Stimulated activated CD4-positive, alpha-beta T cell treated with anti-CD3 and anti-CD28 coated beads, Interleukin-15, amount 100 ng/mL, for 1 hour (primary cell): ENCODE measurements at places on chromosomes 2 and 18.

- DNase-seq = no peak
These were observed 129.0 kb downstream of the RND3 start for GRCh38 chr2:150358468-150358807.

GRCh38 chr18:36298126-36298741 is 721 bp downstream of the FHOD3 start:
- DNase-seq = no peak

DNA sequence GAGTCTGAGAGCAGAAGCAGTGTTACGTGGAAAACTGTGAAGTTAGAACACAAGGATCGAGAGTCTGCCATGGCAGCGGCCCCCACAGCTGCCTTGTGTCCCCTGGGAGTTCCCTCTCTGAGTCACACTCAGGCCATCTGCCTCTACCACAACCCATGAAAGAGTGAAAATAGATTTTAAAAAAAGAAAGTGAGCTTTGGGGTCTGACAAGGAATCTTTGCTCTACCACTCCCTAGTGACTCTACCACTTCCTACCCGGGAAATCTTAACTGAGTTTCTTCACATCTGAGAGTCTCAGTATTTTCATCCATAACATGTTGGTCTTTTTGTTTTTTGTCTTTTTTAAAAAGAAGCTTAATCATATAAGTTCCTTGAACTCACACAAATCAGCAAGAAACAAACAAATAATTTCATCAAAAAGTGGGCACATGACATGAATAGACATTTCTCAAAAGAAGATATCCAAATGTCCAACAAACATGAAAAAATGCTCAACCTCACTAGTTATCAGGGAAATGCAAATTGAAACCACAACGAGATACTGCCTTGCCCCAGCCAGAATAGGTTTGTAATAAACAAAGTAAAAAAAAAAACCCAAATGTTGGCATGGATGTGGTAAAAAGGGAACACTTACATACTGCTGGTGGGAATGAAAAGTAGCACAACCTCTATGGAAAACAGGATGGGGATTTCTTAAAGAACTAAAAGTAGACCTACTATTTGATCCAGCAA is 2.4 kb upstream of the MSGN1 start:
- no peak for DNase-seq

- no peak for DNase-seq
These were observed 83.3 kb upstream of the ID2 start for GRCh38 chr2:8598295-8599165.

- no peak for DNase-seq
These were observed 60.0 kb upstream of the RPE start for GRCh38 chr2:209942426-209942825.

DNA sequence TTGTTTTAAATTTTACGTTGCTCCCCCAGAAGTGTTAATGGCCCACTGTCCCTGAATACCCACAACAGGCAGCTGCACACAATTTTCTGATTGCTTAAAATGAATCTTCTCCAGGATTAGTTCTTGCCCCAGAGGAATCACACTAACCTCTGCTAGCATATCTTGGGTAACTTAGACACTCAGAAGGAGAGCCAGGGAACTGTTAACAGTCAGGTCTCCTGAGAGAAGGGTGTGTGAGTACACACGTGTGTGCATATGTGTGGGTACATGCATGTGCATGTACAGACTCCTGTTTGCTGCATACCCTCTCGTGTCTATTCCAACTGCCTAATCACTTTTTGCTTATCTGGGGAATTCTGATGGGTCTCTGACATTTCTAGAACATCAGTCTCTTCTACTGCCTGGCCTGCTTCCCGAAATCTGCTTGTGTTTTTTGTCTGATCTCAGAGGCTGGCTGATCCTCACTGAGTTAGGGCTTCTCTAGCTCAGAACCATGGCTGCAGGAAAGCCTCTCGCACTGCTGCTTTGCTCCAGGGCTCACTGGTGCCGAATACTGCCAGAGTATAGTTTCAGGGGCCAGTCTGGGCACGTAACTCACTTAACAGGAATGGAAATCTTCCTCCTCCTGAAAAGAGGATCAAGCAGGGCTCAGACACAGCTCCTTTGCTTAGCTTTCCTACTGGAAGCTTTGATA is 62.8 kb downstream of the PRELID3A start:
- no peak for DNase-seq

DNA sequence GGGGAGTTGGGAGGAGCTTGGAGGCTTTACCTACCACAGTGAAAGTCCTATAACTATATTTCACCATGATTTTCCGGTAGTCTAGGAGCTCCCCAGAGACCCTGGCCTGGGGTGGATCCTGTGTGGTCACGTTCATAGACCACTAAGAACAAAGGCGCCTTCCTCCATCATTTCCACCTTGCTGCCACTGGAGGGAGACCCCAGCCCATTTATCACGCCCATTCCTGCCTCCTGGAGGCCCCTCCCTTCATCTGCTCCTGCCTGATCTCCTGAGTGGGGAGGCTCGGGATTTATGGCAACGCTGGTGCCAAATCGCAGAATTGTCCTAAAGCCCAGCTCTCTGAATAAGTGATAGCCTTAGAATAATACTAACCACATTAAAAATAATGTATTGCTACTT is 507.6 kb upstream of the SPHKAP start:
- DNase-seq = no peak

DNA sequence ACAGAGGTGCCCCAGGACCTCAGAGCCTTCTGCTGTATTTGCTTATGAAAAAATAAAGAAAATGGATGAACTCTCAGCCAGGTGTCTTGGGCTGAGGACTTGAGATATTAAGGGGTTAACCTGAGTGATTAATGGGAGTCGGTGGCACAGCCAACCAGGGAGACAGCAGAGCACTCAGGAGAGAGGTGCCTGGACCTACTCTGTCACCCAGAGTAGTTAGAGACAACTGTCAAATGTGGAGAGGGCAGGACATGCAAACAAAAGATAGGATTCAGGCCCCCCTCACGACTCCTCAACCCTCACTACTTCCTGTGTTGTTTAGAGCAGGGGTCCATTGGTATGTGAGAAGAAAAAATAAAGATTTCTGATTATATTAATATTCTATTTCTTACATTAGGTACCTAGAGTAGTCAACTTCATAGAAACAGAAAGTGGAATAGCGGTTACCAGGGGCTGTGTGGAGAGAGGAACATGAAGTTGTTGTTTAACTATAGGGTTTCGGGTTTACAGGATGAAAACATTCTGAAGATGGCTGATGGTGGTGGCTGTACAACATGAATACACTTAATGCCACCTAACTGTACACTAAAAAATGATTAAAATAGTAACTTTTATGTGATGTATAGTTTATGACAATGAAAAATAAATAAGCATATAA is 28.6 kb upstream of the CETN1 start:
- no peak for DNase-seq

DNA sequence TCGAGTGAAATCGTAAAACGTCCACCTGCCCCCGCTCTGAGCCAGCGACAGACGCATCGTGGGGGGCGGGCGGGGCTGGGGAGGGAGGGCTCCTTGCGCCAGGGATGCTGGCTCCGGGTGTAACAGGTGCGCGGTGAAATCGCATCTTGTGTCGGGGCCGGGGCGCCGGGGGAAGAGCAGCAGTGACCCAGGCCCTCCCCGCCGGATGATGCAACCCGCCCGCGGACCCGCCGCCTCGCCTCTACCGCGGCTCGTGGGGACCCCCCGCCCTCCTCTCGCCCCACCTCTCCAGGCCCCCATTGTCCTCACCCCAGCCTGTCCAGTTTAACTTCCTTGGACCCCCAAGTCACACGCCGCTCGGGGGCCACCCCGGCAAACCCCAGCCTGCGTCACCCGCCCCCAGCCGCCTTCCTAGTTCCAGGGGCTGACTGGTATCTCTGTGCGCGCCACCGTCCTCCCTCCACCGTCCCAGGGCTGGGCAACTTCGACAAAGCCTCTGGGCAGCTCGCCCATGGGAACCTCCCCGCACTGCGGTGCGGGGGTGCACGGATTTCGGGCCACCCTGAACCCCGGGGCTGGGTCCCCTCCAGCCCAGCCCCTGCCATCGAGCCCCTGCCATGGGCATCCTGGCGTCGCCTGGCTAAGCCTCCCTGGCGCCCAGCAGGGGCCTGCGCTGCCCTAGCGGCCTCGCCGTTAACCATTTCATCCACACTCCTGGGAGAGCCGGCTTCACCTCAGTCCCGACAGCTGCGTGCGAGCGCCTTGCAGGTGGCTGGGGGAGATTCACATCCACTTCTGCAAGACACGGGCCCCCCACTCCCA is 799 bp upstream of the KIF1A start:
- no peak for DNase-seq

- DNase-seq = no peak
These were observed 136.3 kb upstream of the REV1 start for GRCh38 chr2:99626158-99626557.

DNA sequence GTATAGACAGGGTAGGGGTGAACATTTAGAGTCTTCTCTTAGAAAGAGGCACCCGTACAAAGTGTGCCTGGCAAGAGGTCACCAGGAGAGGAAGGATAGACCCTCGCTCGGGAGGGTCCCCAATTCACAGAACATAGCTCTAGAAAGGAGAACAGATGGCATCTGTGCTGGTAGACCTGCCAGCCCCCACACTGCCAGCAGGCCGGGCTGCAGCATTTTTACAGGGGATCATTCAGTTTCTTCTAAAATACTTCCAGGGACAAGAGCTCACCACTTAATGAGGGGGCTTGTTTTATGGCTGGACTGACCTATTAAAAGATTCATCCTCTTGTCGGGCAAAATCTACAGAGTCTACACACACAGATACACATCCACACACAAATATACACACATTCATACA is 149.9 kb downstream of the SEPTIN10 start:
- no peak for DNase-seq

DNA sequence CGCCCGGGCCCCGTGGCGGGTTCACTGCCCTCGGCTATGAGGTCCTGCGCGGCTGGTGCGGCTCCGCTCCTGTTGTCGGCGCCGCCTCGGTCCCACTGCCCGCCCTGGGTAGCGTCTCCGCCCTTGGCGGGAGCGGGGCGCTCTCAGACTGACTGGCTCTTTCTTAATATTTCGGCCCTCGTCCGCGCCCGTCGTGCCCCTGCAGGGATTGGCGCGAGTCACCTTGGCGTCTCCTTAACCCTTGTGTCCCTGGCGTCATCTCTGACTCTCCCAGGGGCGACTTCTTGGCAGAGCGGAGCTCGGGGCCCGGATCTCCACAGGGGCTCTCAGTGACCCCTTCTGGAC is 1.3 kb downstream of the PTMA start:
- peak; percentile 19 for DNase-seq

GRCh38 chr2:237458519-237458918 is 28.5 kb upstream of the MLPH start:
- DNase-seq = no peak

DNA sequence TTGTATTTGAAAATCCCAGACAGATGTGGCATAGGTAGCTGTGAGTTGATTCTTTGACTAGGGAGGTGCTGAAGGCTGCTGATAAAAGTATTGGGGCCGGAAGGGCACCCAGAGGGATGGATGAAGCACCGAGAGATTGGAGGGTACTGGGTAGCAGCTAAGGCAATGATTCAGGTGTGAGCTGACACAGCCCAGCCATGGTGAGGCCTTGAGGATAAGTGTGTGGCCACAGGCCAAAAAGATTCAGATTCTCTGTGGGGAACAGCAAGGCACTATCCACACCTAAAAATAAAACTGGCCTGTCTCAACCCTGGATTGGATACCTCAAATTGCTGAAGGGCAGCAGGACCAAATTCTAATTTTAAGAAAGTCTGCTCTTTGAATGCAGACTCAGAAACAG is 35.2 kb downstream of the RDH14 start:
- no peak for DNase-seq

DNA sequence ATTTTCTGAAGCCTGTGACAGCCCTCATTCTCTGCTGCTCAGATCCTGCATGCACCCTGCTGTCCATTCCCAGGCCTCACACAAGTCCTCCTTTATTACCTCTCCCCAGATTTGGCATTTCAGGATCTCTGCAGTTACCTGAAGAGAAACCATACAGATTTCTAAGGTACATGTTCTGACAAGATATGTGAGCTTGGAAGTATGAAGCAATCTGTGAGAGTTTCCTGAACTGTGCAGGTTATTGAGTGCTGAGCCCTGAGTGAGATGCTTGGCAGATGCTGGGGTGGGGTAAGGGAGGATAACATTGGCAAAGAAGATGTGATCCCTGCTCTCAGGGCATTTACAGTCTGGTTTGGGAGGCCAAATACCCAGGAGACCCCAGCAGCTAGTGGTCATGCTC is 122.1 kb upstream of the STPG4 start:
- DNase-seq = no peak

DNA sequence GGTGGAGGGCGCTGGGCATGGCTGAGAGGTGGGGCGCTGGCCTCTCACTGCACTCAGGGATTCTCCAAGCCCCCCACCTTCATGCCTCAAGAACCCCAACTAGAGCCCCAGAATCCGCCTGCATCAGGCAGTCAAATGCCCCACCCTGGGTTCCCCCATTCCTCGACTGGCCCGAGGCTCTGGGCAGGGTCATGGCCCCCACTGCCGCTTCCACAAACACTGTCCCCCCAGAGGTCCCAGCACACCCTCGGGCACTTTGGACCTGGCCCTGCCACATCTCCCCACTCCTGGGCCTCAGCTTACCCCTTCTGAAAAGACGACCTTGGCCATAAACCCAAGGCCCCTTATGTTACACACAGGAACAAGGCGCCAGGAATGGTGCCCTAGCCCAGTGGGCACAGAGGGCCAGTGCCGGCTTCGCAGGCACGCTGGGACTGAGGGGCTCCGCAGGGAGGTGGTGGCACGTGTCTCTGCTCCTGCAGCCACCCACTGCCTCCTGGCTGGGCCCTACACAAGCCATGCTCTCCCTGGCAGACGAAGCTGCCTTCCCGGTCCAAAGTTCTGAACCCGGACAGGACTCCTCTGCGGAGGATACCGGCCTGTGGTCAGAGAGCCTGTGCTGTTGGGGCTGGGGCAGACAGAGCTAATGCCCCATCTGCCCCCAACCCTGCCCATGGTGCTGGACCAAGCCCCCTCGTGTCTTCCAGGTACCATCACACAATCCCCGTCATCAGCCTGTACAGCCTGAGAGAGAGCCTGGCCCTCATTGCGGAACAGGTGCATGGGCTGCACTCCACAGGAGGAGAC is 6.8 kb downstream of the AGXT start:
- DNase-seq = no peak

GRCh38 chr2:96147593-96148201 is 2.5 kb upstream of the DUSP2 start:
- DNase-seq = no peak

- DNase-seq = no peak
These were observed 160.1 kb downstream of the GFPT1 start for GRCh38 chr2:69226903-69227302.

DNA sequence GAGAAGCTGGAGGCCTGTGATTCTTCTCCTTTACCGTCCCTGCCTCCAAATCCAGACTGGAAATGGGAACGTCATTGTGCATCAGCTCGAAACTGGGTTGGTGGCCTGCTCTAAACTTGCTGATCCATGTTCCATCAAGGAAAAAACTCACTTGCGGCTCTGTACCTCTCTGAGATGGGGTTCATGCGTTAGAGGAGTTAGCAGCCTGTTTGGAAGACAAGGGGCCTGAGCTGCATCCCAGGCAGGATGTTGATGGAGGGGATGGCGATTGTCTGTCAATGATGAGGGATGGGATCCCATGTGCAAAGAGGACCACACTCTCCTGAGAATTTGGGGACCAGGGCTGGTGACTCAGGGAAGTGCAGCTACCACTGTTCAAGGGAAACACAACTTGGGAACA is 26.0 kb downstream of the TWIST2 start:
- DNase-seq = no peak
